ENCODE measurements at places on chromosomes 12 and 14. TPM values are rescaled to one million over a fixed set of nuclear protein-coding genes. Genes with fewer than 3 reads are reported as not detected.

- DNase-seq, result no peak
Observed at GRCh38 chr12:116587270-116587669, 28.1 kb downstream of the MAP1LC3B2 start.

DNA sequence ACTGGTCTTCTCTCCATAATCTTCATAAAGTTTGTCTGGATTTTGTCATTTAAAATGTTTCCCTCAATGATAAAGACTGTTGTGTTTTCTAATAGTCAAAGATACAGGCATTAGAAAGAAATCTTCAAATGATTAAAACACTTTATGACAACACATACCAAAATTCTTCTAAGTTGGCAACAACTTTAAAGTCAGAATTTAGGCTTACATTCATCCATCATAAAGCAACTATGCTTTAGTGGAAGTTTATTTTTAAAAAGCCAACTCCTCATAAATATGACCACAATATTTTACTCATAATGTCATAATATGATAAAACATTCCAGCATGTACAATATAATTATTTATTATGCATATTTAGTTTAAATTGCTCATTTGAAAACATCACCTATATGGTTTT, 17.2 kb upstream of the CCER1 start:
- DNase-seq, result no peak

- DNase-seq, result no peak
Observed at GRCh38 chr12:28234444-28234843, 44.2 kb downstream of the CCDC91 start.

The TAS2R8 gene
- not detected for total RNA-seq

The C3AR1 gene
- total RNA-seq, result 17.1 TPM

Data from posterior vena cava (tissue), 2 donors.